ENCODE measurements at places on chromosomes 13 and 19.
A peak's percentile ranks its signal among the peaks of the same experiment; 100 is the strongest.

DNA sequence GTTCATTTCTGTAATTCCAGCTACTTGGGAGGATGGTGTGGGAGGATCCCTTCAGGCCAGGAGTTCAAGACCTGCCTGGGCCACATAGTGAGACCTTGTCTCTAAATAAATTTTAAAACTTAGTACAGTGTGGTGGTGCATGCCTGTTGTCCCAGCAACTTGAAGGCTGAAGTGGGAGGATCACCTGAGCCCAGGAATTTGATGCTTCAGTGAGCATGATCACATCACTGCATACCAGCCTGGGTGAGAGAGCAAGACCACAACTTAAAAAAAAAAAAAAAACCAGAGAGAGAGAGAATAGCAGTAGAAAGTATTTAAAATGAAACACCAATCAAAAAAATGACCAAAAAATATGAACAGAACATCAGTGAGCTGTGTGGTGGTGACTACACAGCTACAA lies 7.1 kb upstream of the ZNF823 start:
- DNase-seq: no peak

GRCh38 chr19:51565583-51565982 lies 5.5 kb upstream of the ZNF175 start:
- DNase-seq: no peak

- no peak for DNase-seq
Measured at GRCh38 chr13:105957769-105958438, 577.6 kb downstream of the EFNB2 start.

GRCh38 chr13:101611491-101612475 lies 159.3 kb downstream of the ITGBL1 start:
- no peak for DNase-seq

DNA sequence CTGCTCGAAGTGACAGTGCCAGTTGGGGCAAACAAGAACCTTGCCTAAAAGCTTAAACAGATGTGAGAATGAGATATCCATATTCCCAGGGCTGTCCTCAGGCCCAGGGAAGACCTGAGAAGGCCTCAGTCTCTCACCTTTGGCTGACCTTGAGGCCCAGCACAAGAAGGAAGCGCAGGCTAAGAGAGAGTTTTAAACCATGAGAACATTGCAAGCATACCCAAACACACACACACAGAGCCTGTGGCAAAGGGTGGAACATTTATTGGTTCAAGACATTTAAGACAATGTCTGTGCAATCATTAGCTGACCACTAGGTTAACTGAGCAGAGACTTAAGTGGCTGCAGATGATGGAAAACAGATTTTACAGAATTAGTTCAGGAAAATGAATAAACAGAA lies 248.2 kb downstream of the NBEA start:
- no peak for DNase-seq

- peak; percentile 2 for DNase-seq
Measured at GRCh38 chr13:60019119-60019993, 144.4 kb downstream of the DIAPH3 start.

- no peak for DNase-seq
Measured at GRCh38 chr13:56586976-56587375, 553.7 kb upstream of the PRR20A start.

DNA sequence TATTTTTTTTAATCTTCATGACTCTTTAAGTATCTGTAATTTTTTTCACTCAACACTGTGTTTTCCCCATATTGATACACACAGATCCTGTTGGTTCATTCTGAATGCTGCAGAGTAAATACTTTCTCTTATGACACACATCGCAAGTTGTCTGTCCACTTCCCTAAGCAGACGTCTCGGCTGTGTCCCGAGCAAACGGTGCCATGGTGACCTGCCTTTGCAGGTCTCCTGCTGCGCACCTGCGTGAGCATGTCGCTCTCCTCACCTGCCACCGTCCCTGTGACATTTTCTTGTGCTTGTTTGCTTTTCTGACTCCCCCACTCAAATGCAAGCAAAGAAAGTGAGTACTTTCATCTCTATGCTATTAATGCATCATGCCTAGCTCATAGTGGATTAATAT lies 57.8 kb downstream of the CCDC70 start:
- DNase-seq: no peak

- no peak for DNase-seq
Measured at GRCh38 chr13:74132776-74133656, 1.2 kb downstream of the KLF12 start.

DNA sequence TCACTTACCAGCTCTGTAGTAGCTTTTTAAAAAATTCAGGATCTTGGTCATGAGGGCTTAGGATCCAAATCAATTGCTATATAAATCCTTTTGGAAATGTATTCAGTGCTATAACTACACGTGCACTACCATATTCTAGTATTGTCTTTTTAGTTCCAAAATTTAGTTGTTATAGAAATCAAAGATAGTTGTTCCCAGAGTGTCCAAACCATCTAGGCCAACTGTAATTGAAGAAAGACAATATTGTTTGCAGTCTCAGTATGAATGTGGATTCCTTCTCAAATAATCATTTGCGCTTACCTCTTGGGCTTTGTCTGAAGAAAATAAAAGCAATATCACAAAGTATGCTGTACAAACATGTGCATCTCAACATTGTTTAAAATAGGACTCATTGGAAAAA lies 184.1 kb upstream of the EDNRB start:
- DNase-seq: no peak

- no peak for DNase-seq
Measured at GRCh38 chr13:33053397-33054066, 37.3 kb downstream of the KL start.

DNA sequence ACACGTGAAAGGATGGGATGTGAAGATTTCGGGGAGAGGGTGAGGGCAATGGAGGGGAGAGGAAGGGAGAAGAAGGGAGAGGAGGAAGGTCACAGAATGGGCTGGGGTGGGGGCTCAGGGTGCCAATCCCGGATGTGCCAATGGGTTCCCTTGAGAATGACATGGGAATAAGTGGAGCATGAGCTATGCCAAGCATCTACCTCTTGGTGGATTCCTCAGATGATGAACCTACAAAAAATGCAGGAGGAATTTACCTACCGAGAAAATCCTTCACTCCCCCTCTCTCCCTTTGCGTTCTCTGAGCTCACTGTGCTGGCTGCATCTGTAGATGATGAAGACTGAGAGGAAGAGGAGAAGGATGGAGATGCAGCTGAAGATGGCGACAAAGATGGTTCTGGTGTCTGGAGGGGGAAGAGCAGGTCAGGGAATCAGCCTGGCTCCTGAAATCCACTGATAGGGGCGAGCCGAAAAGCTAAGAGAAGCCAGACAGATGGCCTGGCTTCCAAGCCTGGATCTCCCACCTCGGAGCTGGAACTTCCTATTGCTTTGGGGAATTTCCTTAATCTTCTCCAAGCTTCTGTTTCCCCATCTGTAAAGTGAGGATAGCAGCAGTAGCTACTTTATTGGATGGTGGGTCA lies 21.6 kb downstream of the VSTM1 start:
- DNase-seq: no peak

DNA sequence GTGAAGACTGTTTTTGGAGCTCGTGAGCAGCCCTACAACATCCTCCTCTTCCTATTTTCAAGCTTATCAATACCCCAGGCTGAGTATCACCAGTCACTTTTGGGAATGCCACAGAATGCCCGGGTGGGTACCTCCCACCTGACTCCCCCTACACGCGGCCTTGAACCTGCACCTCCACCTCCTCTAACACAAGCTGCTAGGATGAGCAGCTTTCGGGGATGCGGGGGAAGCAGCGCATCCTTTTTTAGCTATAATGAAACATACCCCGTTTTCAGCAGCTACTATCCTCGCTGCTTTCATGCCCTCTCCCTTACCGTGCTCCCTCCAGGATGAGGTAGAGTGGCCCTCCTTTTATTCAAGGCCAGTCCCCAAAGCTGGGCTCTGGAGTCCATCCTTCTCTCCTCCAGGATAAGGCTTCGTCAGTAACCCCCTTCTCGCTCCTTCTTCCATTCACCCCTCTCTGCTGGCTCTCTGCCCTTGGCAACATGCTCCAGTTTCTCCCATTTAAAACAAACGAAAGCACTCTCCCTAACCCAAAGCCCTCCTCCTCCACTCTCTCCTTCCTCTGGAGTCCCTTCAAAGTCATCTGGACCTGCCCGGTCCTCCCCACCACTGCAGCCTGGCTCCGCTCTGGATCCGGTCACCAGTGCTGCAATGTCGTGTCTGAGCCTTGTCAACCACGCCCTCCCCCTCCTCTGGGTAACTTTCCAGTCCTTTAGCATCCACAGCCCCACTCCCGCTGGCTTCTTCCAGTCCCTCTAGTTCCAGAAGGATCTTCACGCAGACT lies 55.3 kb downstream of the STK24 start:
- no peak for DNase-seq

DNA sequence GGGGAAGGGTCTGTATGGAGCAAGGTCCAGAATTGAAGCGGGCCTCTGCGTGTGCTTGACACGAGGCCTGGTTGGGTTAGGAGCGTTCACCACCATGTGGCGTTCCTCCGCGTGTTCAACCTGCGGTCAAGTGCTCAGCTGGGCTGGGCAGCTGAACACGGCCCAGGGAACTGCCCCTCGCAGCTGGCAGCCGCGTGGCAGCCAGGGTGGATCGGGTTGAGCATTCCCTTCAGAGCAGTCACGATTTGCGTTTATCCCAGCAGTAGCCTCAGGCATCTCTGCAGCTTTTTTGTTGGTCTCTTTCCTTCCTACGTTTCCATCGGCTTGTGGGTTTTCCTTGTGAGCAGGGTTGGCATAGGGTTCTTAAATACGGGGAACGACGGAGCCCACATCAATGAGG lies 28.7 kb upstream of the F2RL3 start:
- DNase-seq: no peak
